ENCODE measurements at places on chromosomes 2 and 18.

DNA sequence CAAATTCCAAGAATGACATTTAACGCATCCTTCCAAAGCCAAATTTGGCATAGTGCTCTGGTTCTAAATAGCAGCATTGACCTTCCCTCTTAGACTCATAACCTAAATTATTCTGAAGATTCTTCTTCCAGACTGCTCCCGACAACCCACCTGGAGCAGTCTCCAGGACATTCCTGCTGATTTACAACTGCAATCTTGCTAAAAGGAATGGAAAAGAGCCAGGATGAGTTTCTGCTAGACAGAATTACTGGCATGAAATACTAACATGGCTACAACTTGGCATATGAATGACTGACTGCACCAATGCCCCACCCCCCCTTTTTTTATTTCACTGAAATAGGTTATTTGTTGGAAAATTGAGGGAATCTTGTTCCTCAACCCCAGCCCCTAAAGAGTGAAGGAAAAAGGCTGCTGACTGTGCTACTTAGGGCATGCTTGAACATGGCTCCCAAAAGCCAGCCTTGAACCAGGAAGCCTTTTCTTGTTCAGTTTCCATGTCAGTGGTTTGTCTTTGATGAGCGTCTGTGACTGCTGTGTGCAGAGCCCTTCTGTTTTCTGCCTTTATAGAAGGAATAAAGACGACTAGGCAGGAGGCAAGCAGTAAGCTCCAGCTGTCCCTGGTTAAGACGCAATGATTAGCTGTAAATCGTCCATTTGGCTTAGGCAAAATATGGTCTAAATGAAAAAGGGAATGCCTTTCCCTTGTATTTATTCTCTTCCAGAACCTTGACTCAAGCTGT, 47.4 kb upstream of the ITGB6 start:
- DNase-seq = no peak

DNA sequence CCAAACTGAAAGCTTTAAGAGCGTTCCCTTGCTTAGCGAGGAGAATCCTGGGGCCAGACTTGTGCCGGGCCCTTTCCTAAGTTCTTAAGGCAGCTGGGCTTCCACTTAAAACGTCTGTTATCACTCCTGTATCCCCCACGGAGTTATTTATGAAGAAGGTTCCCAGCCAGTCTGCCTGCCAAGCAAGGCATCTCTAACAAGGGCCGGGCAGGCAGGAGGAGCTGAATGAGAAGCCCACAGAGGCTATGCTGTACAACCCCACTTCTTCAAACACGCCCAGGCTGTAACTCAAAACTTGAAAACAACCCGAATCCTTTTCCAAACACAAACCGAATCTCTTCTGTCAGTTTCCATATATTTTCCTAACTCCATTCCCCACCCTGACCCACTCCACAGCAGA, 39.0 kb upstream of the ZFP36L2 start:
- DNase-seq = no peak

DNA sequence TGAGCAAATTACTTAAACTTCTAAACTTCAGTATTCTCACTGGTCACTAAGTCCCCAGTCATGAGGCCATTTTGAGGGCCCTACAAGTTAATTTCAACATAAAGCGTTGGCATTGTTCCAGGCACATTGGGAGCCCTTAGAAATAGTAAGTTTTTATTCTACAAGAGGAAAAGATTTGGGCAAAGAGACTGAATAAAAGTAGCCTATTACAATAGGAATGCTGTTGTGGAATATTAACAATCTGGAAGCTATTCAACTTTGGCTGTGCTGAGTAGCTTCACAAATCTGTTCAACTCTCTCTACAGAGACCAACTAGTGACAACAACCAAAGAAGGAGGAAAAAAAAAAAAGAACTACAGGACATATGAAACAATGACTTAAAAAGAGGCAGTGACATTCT, 1287.5 kb upstream of the NXPH2 start:
- DNase-seq = no peak

DNA sequence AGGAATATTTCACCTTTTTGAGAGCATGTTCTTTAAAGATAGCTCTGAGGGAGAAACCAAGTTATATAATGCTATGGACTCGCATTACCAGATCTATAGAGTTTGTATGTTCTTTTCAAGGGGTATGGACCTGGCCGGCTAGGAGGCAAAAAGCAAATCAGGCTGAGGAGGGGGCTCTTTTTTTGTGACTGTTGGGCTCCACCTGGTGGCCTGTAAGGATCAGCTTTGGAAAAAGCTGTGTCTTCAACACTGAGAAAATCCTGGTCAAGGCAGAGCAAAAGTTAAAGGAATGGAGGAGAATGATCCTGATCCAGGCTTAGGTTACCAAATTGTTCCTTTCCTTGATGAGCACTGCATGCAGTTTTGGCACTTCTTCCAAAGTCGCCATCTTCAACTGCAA, 180.5 kb downstream of the DIS3L2 start:
- peak; percentile 20 for DNase-seq

DNA sequence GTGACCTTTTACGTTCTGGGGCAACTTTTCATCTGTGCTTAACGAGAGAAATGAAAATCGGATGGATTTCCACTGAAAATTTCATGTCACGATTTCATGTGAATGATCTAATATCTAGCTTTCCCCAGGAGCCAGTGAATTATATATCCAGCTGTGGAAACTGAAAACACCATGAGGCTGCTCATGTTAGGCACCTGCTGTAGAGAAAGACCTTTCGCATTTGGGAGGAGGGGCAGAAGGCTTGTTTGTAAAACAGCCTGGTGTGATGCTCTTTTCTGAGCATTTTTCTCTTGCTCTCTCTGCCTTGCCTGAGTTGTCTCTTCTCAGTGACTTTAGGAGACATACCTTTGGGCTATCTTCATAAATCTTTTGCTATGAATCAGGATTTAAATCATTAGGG, 84.6 kb upstream of the CYP1B1 start:
- no peak for DNase-seq

DNA sequence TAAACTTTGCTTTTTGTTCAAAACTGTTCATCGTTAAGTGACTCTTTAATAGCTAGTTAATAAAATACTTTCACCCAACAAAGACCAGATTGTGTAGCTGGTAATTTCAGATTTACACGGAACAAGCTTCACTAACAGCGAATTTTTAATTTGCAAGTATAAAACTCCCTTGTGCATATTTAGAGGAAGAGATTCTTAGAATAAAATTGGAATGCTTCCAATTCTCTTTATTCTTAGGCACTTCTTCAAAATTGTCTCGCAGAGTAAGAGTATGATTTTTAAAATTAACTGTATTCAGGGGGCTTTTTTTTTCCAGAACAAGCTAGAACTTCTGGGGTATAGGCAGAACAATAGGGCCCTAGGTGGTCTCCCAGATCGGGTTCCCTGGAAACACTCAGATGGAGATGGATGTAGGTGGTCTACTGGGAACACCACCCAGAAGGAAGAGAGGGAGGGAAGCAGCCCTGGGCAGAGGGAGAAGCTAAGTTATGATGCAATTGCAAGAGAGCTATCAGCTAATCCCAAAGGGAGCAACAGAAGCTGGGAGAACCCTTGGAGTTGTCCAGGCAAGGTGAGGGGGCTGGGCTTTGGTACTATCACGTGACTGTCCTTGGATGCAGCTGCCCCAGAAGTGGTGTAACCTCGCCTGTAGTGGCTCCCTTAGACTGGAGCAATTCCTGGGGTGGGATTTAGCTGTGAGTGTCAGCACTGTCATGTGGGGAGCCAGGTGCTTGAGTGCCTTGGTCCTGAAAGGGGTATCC, 151.7 kb upstream of the ASB18 start:
- no peak for DNase-seq

DNA sequence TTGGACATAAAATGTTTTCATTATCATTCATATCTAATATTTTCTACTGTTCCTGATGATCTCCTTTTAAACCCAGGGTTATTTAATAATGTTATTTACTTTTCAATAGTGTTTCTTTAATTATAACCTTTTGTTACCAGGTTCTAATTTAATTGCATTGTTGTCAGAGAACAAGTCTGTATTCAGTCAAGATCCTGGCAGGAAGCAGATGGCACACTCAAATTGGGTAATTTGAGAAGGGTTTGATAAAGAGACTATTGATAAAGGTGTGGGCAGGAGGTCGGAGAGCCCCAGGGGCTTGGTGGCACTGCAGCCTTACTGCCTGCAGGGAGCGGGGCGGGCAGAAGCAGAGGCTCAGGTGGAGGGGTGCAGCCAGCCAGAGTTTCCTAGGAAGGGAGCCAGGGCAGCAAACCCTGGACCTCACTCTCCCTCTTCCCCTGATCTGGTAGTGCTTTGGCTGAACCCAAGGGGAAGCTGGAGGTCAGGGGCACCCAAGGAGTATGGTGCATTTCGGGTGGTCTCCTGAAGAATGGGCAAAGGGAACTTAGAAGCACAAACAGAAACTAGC, 2.3 kb upstream of the KIF1A start:
- no peak for DNase-seq

- DNase-seq = no peak
Measured at GRCh38 chr2:12044857-12045256, 298.4 kb downstream of the LPIN1 start.

DNA sequence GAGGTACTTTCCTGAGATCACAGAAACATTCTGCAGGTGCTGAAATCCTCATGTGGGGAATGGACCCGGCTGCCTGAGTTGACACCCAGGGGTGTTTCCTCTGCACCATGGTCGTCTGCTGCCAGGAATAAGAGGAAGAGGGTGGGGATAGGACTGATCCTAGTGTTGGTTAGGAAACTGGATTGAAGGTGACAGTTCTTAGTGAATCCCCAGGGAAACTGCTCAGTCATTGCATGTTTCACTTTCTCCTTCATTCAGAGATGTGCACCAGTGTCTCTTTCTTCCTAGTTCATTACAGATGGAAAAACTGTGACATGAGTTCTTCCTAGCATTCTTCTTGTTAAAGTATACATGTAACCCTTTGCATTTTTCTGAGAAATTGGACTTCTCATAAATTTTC, 294.3 kb downstream of the PTGR3 start:
- no peak for DNase-seq

DNA sequence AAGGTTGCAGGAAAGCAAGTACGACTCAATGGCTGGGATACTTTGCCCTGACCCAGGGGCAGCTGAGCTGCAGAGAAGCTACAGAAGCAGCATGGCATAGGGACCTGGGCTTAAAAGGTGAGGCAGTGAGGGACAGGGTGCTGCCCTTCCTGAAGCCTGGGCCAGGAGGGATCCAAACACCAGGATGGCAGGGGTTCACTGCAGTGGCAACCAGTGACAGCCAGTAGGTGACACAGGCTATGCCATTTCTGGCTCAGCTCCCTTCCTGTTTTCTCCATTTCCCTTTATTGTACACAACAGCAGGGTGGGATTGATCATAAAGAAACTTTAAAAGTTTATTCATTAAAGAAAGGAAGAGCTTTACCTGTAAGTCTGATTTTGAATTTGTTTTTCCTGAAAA, 48.8 kb downstream of the CABYR start:
- DNase-seq = no peak

GRCh38 chr2:28352104-28352503, 40.6 kb upstream of the FOSL2 start:
- DNase-seq = no peak

- no peak for DNase-seq
Measured at GRCh38 chr2:43853141-43854081, 14.6 kb downstream of the ABCG8 start.

DNA sequence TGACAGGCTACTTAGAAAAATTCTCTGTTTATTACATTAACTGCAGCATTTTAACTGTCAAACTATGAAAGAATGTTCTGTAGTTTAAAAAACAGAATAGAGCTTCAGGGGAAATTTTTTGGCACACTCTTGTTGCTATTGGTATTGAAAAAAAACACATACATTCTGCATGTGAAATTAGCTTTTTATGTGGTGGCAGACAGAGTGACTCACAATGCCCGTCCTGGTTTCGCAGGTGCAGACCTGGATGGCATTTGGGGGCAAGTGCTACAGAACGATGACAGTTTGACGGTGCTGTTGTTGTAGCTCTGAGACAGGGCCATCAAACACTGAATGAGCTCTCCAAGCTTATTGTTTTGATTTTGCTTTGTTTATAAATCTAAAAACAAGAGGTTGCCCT, 105.0 kb upstream of the MAP3K20 start:
- no peak for DNase-seq

GRCh38 chr18:64734063-64734462, 585.2 kb upstream of the LINC00305 start:
- DNase-seq = no peak

GRCh38 chr2:10434886-10435819, 13.0 kb downstream of the ODC1 start:
- peak; percentile 40 for DNase-seq

- DNase-seq = no peak
Measured at GRCh38 chr2:134917360-134917865, 1.2 kb upstream of the CCNT2 start.

GRCh38 chr18:27995770-27996502, 181.0 kb downstream of the CDH2 start:
- no peak for DNase-seq

Measured in iris pigment epithelial cell (primary cell).